ENCODE measurements at places on chromosomes 3 and 15.

- DNase-seq = no peak
Measured at GRCh38 chr15:72306211-72306785, 13.7 kb downstream of the CELF6 start.

- no peak for DNase-seq
Measured at GRCh38 chr15:83436513-83437158, 10.5 kb upstream of the SH3GL3 start.

GRCh38 chr3:164416491-164417222 is 661.6 kb downstream of the SI start:
- DNase-seq = no peak

- no peak for DNase-seq
Measured at GRCh38 chr3:56366641-56367162, 101.6 kb downstream of the ERC2 start.

GRCh38 chr15:45187578-45187893 is 230 bp downstream of the SHF start:
- DNase-seq = no peak

GRCh38 chr15:81049835-81050234 is 49.1 kb downstream of the TLNRD1 start:
- DNase-seq = no peak

DNA sequence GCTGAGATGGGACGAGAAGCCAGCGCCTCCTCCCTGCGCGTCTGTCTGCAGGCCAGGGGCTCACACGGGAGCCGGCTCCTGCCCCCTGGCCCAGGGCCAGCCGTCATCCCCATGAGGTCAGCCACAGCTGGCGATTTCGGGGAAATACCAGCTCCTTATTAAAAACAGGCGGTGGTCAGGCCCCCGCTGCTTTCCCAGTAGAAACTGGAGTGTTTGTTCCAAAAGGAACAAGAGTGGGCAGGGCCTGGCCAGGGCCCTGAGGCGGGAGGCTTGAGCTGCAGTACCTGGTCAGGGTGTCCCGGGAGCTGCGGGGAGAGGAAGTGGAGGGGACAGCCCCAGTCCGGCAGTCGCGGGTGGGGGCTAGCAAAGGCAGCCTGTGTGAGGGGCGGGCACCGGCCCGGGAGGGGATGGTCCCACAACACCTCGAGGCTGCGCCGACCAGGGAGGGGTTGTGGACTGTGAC is 17.8 kb downstream of the MYL3 start:
- DNase-seq = no peak

DNA sequence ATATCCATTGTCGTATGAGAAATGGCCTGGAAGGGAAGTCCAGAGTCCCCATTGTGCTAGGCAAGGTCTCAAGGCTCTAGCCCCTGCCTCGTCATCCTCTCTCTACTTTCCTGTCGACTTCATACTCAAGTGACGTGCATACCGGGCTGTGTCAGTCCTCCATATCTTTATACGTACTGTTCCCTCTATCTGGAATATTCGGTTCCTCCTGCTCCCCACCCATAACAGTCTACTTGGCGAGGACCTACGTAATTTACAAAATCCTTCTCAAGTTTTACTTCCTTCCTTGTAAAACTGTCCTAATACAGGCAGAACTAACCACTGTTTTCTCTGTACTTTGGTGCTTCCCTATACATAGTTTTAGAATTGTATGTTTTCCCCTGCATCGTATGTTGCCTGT is 2.2 kb upstream of the ALPK3 start:
- DNase-seq = no peak

GRCh38 chr15:100890051-100890720 is 10.6 kb downstream of the ALDH1A3 start:
- DNase-seq = no peak

DNA sequence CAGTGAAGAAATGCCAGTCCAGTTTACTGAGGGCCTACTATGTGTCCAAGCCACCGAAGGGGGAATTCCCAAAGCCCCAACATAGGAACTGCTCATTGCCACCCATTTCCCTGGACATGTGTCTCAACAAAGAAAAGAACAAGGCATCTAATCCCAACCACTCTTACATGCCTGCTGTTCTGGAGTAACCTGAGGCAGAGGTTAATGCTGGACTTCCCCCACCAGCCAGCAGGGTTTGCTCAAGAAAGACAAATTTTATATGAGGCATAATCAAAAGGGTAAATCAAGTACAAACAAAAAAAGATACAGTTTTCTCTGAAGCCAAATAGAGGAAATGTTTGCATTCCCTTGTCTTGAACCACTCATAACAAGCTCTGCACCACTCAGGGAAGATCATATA is 4.1 kb downstream of the ADCY5 start:
- DNase-seq = no peak

- no peak for DNase-seq
Measured at GRCh38 chr15:59447367-59447766, 9.4 kb downstream of the FAM81A start.

DNA sequence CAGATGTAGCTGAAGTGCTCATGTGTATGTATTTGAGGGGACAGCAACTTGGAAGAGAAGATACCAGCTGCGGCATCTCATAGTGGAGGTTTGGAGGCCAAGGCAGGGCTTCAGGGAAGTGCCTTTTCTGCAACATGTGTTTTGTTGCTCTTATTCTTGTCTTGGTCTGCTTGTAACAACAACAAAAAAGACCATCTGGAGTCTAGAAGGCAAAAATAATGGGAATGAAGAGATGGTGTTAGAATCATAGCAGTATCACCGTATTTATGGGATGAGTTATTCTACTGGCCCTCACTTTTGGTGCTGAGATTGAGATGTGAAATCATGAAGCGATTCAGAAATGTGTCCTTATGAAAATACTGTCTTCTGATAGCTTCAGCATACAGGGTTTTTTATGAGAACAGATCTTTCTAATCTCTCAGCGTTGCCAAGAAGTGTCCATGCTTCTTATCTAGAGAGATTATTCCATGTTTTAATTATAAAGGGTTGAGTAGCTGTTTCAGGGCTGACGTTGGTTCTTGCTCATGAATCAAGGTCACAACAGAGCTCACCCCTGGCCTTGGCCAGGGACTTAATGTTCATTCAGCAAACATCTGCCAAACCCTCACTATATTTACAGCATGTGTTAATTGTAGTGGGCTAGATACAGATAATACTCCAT is 58.0 kb downstream of the ITPR1 start:
- DNase-seq = no peak

DNA sequence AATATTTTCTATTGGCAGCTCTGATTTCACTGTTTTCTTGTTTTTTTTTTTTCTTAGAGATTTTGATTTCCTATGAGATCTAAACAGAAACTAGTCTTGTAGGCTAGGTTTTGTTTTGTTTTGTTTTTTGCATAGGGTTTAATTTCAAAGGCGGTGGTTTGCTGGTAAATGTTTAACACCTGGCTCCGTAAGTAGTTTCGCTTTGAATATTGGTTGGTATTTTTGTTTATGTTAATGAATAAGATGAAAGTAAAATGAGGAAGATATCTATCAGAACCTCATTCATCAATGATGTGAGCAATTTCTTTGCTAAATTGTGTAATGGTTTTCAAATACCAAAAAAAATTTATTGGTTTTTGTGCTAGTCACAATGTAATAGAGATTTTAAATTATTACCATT is 39.7 kb upstream of the TM4SF1 start:
- no peak for DNase-seq

DNA sequence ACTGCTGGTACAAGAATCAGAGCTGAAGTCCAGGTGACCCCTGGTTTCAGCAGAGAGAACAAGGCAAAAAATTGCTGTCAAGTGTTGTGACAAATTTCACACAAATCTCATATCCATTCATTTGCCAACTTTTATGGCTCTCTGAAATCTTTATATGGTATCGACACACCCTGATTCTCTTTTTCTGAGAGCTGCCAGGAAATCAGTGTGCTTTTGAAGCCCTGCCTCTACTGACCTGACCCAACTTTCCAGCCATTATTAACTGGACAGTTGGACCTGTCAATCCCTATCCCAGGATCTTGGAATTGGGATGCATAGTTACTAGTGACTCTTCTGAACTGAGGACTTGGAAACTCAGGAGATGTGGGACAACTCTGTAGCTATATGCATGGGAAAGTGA is 288.2 kb upstream of the GADL1 start:
- DNase-seq = no peak

GRCh38 chr3:191141728-191142127 is 57.3 kb upstream of the OSTN start:
- DNase-seq = no peak

DNA sequence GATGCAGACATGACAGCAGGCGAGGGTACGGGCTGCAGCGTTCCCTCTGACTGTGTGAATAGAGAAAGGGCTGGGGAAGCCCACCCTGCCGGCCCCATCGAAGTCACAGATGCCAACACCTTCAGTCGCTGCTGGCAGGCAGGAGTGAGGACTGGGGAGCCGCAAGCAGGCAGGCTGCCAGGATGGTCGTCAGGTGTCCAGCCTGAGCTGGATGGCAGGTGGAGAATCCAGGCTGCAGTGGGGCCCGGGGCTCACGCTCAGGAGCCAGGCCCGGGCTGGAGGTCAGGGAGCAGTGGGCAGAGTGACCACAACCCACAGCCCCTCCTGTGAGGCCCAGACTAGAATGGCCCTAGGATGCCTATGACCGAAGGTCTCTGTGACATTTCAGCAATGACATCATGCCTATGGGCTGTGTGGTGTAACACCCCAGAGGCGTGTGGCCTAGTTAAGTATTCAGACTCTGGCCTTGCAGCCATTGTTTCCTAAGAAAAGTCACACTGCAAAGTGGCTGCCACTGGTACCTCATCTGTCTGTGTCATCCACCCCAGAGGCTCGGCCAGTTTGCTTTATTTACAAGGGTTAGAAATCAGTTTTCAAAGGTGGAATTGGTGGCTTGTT is 15.7 kb downstream of the PRR23E start:
- no peak for DNase-seq

DNA sequence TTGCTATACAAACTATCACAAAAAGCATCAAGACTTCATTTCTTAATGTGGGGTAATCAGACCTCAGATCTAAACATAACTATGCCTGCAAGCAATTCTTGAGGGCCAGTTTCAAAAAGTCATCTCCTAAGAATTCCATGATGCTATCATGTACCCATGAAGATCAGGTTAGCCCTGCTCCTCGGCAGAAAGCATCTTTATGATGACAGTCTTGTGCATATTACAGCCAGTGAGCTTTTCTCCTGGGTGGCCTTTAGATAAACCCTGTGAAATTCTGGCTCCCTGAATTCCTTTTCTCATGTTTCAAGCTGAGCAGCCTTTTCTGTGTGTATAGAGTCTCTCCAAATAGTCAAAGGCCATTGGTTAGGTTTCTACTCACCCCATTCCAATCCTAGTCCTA is 201.9 kb upstream of the MCTP2 start:
- DNase-seq = no peak

- no peak for DNase-seq
Measured at GRCh38 chr3:196419386-196419785, 12.8 kb downstream of the UBXN7 start.

GRCh38 chr15:88535607-88536313 is 10.7 kb downstream of the DET1 start:
- DNase-seq = no peak

DNA sequence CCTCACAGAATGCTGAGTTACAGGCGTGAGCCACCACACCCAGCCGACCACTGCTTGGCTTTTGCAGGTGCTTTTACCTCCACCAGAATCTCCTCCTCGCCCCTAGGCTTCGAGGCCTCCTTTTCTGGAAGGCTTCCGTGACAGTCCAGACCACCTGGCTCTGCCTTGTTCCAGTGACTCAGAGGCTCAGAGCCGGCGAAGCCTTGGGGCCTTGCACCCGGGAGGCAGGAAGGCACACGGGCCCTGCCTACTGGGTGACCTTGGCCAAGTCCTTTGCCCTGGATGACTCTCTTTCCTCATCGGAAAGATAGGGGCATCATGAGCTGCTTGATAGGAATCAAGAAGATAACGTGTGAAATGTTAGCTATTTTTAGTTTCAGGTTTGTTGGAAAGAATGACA is 31.3 kb upstream of the FURIN start:
- DNase-seq = no peak

DNA sequence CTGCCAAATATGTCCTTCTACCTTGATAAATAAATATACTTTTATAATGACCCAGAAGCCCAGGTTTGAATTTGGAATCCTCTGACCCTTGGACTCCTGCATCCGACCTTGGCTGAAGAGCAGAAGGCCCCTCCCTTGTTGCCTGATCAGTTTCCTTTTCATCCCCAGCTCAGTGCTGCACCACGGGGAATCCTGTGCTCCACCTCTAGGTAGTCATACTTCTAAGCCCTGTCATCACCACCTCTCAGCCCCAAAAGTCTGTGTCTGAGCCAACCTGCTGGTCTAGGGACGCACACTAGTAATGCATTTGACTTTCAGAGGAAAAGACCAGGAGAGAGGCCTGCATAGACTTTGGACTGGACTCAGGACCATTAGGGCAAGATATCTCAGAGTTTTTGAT is 310.6 kb downstream of the NLGN1 start:
- DNase-seq = no peak

- DNase-seq = no peak
Measured at GRCh38 chr15:63047792-63048114, 5.2 kb downstream of the TPM1 start.

GRCh38 chr3:60742606-60743145 is 508.6 kb downstream of the FHIT start:
- no peak for DNase-seq

DNA sequence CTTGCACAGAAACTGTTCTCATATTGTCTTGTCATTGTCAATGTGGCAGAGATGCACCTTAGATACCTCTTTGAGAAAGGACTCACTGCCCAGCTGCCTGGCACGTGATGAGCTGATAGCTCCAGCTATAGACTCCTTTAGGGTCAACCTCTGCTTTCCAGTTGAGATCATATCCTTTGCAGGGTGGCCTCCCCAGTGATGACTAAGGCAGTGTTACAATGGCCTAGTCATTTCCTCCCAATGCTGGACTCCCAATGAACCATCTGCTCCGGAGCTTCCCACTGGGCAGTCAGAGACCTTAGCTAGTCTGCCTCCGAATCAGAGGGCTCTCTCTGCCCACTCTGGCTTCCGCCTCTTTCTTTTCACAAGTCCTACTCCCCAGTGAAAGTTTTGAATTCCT is 79.5 kb downstream of the CHRD start:
- DNase-seq = no peak

DNA sequence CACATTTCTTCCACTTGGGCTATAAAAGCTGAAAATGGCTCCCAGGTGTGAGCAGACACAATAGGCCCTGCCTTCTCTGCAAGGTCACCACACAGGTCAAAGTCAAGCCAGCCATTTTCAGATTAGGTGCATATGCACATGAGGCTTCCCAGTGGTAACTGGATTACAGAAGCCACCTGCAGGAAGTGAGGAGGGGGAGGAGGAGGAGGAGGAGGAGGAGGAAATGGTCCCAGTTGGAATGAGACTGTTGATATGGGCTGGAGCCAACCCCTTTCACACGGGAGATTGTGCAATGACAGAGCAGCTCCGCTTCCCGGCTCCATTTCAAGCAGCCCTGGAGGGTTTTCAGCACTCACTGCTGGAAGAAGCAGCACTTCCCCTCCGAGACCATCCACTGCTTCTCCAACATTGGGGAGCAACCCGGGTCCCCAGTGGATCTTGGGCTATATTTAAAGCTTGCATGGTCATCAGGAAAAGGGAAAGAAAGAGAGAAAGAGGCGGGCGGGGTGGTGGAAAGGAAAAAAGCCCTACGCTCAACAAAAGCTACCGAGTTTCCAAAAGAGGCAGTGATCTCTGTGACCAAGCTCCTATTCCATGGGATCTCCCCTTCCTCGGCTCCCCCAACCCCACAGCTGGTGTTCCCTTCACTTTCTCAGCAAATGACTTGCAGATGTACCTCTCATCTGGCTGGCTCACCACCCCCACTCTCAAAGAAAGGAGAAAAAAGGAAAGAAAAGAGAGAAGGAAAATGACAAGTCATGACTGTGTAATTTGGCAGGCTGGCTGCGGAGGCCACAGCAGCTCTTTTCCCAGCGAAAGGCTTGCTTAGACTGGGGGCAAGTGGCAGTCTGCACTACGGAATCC is 58.3 kb downstream of the LRIG1 start:
- no peak for DNase-seq

Data from GM12891 (cell line).